ENCODE measurements at places on chromosomes 6 and 20. TPM values are rescaled to one million over a fixed set of nuclear protein-coding genes. Genes with fewer than 3 reads are reported as not detected.

PEX3 gene
- 19.8 TPM for total RNA-seq

RBCK1 gene
- total RNA-seq = 54.1 TPM

DNA sequence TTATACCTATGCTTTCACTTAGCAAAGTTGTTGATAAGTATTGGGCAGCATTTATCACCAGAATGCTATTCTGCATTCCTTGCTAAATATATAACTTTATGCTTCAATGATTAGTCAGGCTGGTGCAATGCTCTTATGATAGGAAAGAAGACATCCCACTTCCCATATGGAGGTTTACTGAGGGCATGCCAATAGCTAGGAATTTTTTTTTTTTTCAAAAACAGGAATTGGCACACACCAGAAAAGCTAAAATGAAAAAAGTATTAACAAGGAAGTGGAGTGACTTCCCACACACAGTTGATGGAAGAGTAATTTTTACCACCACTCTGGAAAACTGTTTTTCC lies 90.8 kb downstream of the FRK start:
- DNase-seq = no peak

DNA sequence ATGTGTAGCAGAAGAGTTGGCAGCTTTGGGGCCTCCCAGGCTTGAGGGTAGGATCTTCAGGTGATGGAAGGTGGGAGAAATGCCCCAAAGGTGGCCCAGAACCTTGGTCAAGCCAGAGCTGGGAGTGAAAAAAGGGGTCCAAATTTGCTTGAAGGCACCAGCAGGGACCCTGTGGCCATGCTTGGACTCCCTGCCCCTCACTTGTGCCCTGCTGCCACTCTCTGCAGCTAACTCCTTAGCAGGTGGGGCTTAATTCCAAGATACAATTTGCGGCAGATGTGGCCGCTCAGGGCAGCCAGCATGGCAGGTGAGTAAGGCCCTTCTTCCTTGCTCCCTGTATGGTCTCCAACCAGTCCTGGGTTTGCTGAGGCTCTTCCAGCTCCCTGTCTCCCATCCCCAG lies 285.0 kb upstream of the RNF24 start:
- DNase-seq = no peak

DNA sequence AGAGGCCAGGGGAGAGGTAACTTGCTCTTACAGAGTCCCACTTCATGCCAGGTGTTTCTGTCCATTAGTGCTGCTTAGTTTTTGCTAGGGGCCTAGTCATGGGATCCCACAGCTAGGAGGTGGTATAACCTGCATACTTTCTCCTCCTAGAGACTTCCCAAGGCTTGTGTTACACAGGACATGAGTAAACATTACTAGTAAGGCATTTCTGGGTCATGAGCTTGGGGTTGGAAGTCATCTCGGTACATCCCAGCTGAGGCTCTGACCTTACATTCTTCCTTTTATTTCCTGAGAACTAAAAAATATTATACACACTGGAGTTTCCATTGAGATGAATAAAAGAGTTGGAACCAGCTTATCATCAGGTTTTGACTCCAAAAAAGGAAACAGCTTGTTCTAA lies 20.9 kb upstream of the PNPLA1 start:
- no peak for DNase-seq

- DNase-seq = no peak
Measured at GRCh38 chr6:170153436-170154319, 137.2 kb downstream of the DLL1 start.

DNA sequence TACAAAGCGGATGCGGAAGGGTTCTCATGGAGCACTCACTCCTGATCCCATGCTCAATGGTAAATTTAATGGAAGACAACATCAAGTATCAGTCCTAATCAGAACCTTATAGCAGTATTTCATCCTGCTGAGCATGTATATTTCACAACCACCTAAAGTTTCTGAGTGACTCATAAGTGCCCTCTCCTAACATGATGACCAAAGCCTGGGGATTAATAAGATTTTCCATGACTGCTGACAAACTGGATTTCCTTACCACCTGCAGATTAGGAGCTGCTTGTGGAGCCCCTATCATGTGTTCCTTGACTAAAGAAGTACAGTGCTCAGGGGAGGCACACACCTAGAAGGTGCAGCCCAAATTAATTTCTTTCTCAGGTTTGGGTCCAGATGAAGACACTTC lies 112.8 kb downstream of the INSM1 start:
- no peak for DNase-seq

GRCh38 chr20:2006452-2007361 lies 12.8 kb upstream of the PDYN start:
- DNase-seq = peak; percentile 49

DNA sequence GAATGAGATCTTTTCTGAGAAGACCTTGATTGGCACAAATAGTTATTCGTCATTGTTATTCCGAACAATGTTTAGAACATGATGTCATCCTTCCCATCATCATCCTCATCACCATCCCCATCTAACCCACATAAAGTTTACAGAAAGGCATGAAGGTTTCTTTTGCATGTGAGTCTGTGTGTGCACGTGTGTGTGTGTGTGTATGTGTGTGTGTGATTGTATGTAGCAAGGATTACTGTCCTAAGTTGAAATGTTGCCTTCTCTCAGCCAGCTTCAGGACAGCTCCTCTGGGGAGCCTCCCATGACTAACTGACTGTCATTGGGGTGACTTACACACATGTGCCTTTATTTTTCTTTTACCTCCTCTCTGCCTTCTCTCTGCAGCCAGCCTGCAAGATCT lies 113.5 kb downstream of the SLC22A3 start:
- DNase-seq = no peak

DNA sequence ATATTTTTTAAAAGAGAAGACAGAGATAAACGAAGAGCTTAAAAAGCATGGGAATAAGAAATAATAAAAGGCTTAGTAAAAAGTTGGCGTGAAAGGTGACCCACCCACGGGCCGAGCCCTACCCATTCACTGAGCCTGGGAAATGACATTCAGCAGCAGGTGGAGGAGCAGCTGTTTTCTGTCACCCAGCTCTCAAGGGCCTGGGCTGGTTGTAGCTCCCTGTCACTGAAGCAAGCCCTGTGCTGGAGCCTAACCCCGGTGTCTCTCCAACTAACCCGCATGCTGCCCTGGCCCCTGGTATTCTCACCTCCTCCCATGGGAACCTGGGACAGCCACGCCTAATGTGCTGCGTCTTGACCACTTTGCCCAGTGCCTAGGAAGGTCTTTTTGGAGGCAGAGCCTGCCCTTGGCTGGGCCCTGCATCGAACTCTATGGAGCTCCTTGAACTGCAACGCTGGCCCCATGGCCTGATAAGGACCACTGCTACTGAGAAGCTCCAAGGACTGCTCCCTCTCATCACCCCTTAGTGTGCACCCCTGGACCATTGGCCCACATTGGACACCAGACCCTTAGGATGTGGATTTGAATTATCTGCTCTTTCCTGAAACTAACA lies 68.8 kb upstream of the IYD start:
- DNase-seq = peak; percentile 96

DNA sequence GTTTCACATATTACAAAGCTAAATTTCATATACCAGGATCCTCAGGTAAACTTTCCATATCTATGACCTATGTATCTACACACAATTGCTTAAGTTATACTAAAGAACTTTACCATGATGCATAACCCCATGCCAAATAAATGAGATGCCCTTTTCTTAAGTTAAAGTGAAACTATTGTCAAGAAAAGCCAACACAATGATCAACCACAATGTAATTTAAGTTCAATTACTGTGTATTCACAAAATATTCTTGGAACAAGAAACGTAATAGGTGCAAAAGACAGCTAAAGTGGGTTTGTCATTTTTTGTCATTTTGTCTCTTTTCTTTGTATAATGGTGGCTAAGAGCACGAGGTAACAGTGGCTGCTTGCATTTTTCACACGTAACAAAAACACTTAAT lies 158.0 kb upstream of the SHLD1 start:
- no peak for DNase-seq

DNA sequence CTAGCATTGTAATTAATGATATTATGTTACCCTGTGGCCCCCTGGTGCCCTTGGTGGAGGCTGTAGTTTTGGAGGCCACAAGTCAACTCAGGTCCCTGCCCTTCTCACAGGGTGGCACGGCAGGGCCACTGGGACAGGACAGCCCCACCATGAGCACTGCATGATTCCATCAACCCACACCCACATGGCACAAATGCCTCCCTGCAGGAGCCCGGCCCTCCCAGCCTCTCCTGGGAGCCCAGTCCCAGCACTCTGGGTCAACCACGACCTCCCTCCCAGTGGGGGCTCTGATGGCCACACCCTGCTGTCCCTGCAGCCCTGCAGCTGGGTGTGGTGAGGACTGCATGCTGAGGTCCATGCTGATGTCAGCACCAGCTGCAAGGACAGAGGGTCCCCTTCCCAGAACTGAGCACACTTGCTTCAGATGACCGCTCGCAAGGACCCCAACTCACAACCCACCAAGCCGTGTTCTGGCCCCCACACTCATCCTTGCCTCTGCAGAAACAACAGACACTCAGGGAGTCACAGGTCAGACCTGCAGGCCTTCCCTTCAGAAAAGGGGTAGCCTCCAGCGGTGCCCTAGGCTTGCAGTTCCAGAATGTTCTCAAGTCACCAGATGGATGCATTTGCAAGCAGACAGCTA lies 15.7 kb upstream of the CST7 start:
- DNase-seq = no peak

DNA sequence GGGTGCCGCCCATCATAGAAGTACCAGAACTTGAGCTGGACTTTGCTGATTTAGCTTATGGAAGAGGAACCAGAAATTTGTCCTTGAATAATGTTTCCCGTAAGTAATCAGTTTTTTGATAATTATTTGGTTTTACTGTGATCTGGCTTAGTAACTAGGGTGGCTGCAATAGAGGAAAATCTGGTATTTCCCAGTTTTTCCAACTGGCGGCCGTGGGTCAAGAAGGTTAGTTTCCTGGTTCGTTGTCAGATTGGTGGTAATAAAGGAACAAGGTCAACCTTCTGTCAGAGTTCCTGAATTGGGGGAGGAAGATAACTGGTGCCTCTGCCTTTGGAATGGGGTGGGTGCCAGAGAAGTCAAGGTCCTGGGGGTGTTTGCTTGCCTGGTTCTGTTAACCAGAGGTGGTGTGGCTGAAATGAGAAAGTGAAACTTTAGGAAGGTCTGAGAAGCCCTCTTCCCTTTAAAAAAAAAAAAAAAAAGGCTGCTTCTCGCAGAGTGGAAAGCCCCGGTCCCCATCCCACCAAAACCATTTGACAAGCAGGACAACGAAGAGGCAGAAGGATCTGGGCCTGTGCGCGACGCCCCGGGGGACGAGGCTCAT lies at the start of gene CALHM6:
Gene CALHM6, plus strand, starts transcription at position 45 of the 601 bp plus-strand sequence. Its CDS starts 555 bp downstream, at position 600.
- DNase-seq = no peak

- DNase-seq = no peak
Measured at GRCh38 chr6:85241498-85242052, 208.3 kb upstream of the NT5E start.

DNA sequence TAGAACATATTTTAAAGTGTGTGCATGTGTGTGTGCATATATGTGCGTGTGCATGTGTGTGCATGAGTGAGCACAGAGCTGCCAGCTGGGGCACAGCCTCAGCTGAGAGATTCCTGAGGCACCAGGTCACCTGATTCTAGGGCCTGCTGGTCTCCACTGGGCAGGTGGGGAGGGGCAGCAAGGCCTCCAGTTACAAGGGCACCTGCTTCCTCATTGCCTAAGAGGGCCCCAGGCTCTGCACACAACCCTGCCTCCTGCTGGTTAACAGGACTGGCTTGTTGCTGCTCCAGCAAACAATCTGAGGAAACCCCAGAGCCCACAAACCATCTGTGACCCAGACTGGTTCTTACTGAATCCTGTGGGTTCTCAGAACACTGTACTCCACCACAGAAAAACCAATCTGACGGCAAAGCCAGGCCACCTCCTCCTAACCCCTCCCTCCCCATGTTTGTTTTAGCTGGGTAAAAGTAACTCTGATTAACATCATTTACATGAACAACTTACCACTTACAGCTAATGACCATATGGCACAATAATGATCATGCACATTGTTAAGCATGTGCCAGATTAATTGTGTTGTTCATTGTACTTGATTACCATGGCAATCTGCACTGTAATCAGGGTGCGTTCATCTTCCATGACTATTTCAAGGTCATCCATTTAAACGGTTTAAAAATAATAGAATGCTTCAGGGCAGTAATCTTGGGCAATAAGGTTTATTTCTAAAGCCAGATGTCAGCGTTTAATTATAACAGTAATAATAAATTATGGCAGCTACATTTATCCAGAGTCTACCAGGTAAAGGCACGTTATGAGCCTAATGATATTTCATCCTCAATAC lies 23.1 kb upstream of the UBE2J1 start:
- peak; percentile 50 for DNase-seq

DNA sequence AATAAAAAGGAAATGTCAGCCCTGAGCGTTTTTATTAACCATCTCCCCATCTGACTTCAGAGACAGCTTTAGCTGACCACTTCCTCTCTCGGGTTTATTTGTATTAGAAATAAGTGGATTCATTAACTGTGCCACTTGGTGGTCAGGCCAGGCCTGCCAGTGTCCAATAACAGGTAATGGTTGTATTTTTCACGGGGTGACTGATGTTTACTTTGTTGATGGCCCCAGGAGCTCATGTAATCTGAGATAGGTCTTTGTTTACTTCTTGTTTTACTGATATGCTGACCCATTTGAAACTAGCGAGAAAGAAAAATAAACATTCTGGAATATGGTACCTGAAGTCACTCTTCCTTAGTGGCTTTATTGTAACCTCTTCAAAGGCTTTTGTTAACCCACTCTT lies 504.3 kb upstream of the SLC35B3 start:
- DNase-seq = no peak

GRCh38 chr6:139369568-139370282 lies 4.7 kb downstream of the CITED2 start:
- DNase-seq = peak; percentile 83

GRCh38 chr6:10410207-10411050 lies 4.4 kb downstream of the TFAP2A start:
- no peak for DNase-seq

Data from tongue (tissue), 3 donors.